ENCODE measurements at places on chromosomes 1 and 21.

DNA sequence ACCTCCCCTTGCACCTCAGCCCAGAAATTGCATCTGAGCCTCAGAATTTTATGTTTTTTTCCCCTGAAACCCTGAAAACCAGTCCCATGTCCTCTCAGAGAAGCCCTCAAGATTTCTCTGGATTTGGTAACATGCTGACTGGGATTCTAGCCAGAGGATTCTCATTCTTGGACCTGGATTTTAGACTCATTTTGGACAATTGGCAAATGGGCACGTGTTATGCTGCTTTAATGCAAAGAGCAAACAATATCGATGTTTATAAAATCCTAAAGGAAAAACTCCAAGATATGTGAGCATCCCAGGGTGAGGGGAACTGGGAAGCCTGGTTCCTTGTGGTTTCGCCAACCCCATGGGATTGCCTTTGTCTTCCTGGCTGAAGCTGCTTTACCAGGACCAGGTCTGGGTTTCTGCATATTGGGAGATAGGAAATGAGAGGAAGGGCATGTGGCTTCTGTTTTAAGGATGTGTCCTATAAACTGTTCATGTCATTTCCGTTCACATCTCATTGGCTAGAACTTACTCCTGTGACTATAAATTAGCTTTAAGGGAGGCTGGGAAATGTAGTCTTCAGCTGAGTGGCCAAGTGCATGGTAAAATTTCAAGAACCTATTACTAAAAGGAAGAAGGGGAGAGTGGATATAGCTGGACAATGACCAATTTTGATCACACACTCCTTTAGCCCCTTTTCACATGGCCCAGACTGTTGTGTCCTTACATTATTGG, 27.2 kb upstream of the BCL10 start:
- ATAC-seq, result no peak

DNA sequence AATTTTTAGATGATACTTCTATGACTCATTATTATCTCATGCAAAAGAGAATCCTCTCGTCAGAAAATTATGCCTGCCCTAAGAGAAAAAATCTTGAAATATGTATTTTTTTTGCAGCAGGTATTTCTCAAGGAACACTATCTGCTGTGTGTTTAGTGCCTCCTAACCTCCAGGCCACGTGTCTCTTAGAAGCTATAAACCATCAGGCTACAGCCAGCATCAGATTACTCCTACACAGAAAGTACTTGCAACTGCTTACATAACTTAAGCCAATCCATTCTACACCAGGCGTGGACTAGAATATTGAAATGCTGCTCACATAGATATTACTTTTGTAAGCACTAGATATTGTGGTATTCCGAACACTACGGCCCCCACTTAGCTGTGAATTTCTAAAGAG, 933.4 kb downstream of the PLA2G4A start:
- ATAC-seq, result no peak

- ATAC-seq, result no peak
Observed at GRCh38 chr1:186033847-186034271, 299.7 kb downstream of the HMCN1 start.

GRCh38 chr1:23505851-23506250, 21.9 kb upstream of the ASAP3 start:
- ATAC-seq, result no peak

DNA sequence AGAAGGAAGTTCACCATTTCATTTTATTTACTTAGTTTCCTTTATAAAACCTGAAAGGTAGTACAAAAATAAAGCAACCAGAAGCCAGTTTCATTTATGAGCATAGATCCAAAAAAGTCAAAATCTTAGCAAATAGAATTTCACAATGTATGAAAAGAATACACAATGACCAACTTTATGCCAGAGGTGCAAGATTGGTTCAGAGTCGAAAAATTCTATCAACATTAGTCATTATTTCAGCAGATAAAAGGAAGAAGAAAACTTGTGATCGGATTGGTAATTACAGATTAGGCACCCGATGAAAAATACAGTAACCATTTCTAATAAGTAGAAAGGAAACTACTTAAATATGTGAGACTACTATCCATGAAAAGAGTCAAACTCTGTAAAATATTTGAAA, 89.1 kb downstream of the ITSN1 start:
- no peak for ATAC-seq

DNA sequence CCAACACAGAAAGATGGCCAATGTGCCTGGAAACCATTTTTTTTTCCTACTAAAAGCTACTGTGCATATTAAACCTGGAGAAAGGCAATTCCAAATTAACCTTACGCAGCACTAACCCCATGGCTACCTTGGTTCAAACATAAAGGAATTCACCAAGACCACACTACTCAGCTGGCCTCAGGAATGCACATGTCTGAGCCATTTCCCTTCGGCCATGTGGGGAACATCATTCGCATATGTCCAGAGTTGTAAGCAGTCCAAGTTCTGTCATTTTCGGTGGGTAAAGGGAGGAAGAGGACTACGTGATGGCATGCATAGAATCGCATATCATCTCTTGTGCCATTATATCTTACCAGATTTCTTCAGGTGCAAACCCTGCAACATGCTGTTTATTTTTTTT, 175.4 kb downstream of the NTMT2 start:
- ATAC-seq, result no peak

GRCh38 chr1:21518774-21519455, 9.7 kb downstream of the ALPL start:
- ATAC-seq, result no peak

- no peak for ATAC-seq
Observed at GRCh38 chr1:32398401-32398800, 4.2 kb upstream of the BSDC1 start.

- no peak for ATAC-seq
Observed at GRCh38 chr1:70738624-70739023, 309.0 kb downstream of the PTGER3 start.

- ATAC-seq, result no peak
Observed at GRCh38 chr1:211356723-211357407, 30.2 kb downstream of the TRAF5 start.
